PC-9 (cell line): ENCODE measurements at places on chromosomes 11 and 22. TPM values are rescaled to one million over a fixed set of nuclear protein-coding genes. Genes with fewer than 3 reads are reported as not detected.
A peak's percentile ranks its signal among the peaks of the same experiment; 100 is the strongest.

GRCh38 chr11:73538381-73538872, 59.5 kb downstream of the FAM168A start:
- H3K36me3 ChIP-seq, result no peaks in the 10 kb centered on the region
- no peak overlapping the region for H3K27ac ChIP-seq
- no peak for DNase-seq
- no peaks in the 10 kb centered on the region for H3K27me3 ChIP-seq
- H3K4me3 ChIP-seq, result no peak overlapping the region

DNA sequence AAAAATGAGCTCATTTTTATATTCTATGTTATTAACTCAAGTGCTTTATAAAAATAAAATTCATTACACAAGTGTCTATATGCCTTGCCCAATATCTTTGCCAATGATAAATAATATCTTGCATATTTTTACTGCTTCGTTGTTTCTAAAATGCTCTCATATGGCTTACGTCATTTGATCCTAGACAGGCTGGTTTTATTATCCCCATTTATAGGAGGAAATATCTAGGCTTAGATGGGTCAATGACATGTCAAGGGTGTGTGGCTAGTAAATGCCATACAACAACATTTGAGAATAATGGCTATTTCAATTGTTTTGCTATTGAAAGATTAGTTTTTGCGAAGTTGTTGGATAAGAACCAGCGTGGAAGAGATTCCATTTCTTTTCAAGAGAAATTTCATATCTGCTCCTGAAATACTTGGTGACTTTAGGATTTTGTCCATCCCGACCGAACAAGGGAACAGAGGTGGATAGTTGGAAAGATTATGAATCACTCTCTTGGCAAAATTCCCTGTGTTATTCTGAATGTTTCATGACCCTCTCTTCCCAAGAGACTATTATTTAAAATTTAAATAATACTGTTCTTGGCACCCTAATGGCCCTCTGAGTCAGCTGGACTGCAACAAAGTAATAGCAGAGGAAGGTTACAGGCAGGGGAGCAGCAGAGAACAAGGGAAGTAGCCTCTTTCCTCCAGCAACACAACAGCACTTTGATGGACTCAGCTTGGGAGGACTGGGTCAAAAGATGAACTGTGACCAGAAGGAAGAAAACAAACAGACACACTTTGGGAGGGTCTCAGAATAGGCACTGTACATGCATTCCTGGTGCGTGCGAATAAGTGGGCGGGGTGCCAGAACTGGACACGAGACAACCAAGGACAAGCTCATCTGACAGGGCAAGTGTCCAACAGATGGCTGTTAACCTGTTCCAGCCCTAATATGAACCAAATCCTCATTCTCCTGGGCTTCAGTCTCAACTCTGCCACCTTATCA, 94.5 kb downstream of the ME3 start:
- H3K36me3 ChIP-seq, result no peaks in the 10 kb centered on the region
- DNase-seq, result peak; percentile 71
- H3K27ac ChIP-seq, result no peak overlapping the region

DNA sequence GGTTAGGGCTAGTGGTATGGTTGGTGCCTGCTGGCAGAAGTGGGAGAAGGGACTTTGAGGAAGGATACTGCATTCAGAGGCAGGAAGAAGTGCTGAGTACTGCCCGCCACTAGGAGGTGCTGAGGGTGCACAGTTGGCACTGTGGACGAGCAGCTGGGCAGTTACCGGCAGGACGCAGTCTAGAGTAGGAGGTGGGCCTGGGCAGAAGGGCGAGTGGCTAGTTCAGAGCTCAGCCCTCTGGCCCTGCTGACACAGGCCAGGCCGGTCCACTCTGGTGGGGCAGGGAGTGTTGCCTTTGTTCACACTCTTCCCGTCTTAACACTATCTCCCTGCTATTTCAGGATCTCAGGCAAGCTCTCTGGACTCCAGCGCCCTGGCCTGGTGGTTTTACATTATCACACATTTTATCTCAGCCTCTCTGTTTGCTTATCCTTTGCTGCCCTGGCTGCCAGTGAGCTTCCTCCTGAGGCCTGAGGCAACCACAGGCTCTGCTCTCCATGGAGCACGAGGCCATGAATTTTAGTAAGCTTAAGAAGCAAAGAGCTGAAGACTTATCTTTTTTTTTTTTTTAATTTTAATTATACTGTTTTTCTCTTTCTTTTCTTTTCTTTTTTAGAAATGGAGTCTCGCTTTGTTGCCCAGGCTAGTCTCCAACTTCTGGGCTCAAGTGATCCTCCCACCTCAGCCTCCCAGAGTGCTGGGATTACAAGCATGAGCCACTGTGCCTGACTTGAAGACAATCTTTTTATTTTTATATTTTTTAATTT, 26.9 kb downstream of the SNAP29 start:
- H3K27ac ChIP-seq, result 0 out of 2 replicates have a peak overlapping the region, but pooled peaks have one; percentile 42
- DNase-seq, result peak; percentile 85
- H3K27me3 ChIP-seq, result no peaks in the 10 kb centered on the region
- no peaks in the 10 kb centered on the region; the same call in 1 of the 2 replicates for H3K36me3 ChIP-seq

- peaks cover 55% of the 10 kb centered on the region for H3K27me3 ChIP-seq
- no peaks in the 10 kb centered on the region for H3K36me3 ChIP-seq
- H3K27ac ChIP-seq, result no peak overlapping the region
- H3K4me1 ChIP-seq, result no peaks in the 10 kb centered on the region
- no peak for DNase-seq
These were observed 22.5 kb downstream of the TP53I11 start for GRCh38 chr11:44928144-44928543.

DNA sequence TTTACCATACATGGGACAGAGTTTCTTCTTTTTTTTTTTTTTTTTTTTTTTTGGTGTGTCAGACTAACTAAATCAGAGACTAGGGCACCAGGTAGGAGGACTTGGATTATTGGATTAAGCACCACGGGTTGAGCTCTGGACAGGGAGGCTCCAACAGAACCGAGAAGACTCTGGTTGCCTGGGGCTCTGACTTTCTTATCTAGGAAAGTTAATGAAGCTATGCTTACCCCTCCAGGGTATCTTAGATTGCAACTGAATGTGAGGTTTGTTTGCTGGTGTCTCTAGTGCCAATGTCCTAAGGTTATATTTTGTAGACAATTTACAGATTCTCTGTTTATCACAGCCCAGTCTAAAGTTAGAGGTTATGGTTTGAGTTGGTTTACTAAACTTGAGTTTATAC, 18.1 kb downstream of the ETS1 start:
- no peak overlapping the region for H3K4me3 ChIP-seq
- no peaks in the 10 kb centered on the region for H3K27me3 ChIP-seq
- peaks cover 11% of the 10 kb centered on the region; the same call in 1 of the 2 replicates for H3K4me1 ChIP-seq
- no peak for DNase-seq
- no peak overlapping the region for H3K27ac ChIP-seq
- H3K36me3 ChIP-seq, result no peaks in the 10 kb centered on the region

- H3K27ac ChIP-seq, result peak overlapping the region; percentile 84
- H3K4me3 ChIP-seq, result peak overlapping the region; percentile 18; the same call in 1 of the 2 replicates
- peaks cover 88% of the 10 kb centered on the region for H3K4me1 ChIP-seq
These were observed 10.4 kb upstream of the CDC42BPG start for GRCh38 chr11:64854534-64855502.

DNA sequence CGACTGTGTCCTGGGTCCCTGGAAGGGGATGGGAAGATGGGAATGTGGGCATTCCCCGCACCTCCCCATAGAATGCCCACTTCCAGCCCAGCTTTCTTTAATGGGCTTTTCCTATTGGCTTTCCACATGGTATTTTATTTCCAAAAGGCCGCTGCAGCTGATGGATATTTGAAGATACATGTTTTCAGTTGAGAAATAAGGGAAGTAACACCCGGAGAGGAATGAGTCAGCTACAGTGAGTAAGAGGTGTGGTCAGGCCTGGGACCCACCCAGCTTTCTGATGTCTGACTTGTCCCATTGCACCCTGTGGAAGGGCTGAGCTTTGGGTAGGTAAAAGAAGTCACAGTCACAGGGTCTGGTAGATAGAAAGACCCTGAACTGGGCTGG, 476.9 kb downstream of the MIAT start:
- H3K36me3 ChIP-seq, result no peaks in the 10 kb centered on the region
- H3K4me3 ChIP-seq, result peak overlapping the region; percentile 34; the same call in 1 of the 2 replicates
- peak overlapping the region; percentile 85 for H3K27ac ChIP-seq
- H3K27me3 ChIP-seq, result no peaks in the 10 kb centered on the region
- peak; percentile 88 for DNase-seq

DNA sequence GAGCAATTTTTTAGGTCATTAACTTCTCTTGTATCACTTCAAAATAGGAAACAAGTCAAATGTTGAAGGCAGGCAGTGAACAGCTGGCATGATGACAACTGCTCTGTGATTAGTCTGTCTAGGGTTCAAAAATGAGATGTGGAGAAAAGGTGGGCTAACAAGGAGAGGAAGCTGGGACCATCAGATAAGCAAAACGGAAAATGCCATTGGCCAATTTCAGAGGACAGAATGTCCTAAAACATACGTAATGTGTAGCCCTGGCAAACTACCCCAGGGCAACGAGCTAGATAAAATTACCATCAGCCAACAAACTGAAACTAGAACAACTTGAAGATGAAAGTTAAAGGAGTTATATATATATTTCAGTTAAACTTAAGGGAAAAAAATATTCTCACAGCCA, 93.2 kb downstream of the RELT start:
- no peak for DNase-seq
- H3K4me1 ChIP-seq, result no peaks in the 10 kb centered on the region
- no peak overlapping the region for H3K4me3 ChIP-seq
- no peak overlapping the region for H3K27ac ChIP-seq

DNA sequence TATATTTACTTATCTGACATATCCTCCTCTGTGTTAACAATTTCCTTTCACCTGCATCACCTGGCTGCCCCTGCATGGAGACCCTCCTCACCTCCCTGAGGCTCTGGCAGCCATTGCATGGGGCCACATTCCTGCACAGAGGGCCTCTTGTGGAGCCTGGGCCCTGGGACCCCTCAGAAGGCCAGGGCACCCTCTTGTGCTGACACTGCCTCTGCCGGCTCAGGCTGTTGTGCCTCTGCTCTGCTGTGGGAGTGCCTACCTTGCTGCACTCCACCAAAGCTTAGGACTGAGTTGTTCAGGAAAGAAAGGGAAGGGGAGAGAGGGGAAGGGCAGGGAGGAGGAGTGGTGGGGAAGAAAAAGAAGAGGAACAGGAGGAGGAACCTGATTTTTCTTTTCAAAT, 194.5 kb downstream of the ADAMTS15 start:
- DNase-seq, result no peak
- no peaks in the 10 kb centered on the region for H3K27me3 ChIP-seq
- H3K27ac ChIP-seq, result no peak overlapping the region
- H3K4me1 ChIP-seq, result peaks cover 15% of the 10 kb centered on the region

DNA sequence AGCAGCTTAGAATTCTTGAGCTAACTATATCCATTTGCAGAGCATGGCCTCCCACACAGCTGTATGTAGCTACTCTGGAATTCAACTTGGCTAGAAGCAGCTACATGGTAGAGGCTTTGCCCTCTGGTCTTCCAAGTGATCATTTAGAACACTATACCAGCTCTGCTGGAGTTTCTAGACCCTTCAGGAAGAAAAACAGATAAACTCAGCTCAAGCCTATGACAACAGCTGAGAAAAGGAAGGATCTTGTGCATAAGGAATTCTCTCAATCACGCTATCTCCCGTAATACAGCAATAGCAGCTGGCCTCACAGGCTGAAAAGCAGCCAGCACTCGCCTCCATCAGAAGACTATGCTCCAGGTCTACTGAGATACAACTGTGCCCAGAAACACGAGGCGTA, 50.6 kb upstream of the APOA1 start:
- H3K27me3 ChIP-seq, result no peaks in the 10 kb centered on the region
- H3K36me3 ChIP-seq, result no peaks in the 10 kb centered on the region
- no peak overlapping the region for H3K27ac ChIP-seq
- no peak for DNase-seq
- H3K4me1 ChIP-seq, result no peaks in the 10 kb centered on the region

DNA sequence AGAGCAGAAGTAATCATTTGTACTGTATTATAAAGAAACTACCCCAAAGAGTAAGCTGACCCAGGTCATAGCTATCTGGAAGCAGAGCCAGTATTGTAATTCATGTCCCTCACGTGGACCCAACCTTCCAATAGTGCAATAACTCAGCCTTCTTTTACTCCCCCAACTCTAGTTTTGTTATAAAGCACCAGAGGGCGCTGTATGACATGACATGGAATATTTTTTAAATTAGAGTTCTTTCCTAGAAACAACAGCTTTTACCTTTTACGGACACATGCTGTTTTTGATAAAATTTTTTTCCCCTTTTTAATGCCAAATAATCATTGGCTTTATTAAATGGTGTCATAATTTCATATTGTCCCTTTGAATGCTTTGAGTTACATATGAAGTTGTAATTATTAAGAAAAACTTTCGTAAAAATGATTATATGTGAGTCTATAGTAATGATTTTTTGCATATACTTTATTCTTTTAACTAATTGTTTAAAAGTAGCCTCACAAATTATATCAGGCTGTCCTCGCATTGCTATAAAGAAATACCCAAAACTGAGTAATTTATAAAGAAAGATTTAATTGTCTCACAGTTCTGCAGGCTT, 76.9 kb downstream of the DKK3 start:
- H3K4me1 ChIP-seq, result no peaks in the 10 kb centered on the region
- DNase-seq, result no peak
- H3K27ac ChIP-seq, result no peak overlapping the region
- no peak overlapping the region for H3K4me3 ChIP-seq
- 0 out of 2 replicates have a peak, but pooled peaks cover 5% of the 10 kb centered on the region for H3K36me3 ChIP-seq

GRCh38 chr11:12507391-12507790, 130.0 kb downstream of the PARVA start:
- H3K27me3 ChIP-seq, result no peaks in the 10 kb centered on the region
- no peaks in the 10 kb centered on the region for H3K4me1 ChIP-seq
- no peak overlapping the region for H3K27ac ChIP-seq
- H3K36me3 ChIP-seq, result no peaks in the 10 kb centered on the region
- H3K4me3 ChIP-seq, result no peak overlapping the region

DNA sequence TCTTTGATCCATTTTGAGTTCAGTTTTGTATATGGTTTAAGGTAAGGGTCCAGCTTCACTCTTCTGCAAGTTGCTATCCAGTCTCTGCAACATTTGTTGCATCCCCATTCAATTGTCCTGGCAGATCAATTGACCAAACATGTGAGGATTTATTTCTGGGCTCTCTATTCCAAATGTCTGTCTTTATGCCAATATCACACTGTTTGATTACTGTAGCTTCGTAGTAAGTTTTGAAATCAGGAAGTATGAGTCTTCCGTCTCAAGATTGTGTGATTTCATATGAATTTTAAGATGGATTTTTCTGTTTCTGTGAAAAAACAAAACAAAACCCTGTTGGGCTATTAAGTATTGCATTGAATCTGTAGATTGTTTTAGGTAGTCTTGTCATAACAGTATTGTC, 17.0 kb downstream of the APLP2 start:
- 0 out of 2 replicates have a peak, but pooled peaks cover 5% of the 10 kb centered on the region for H3K36me3 ChIP-seq
- H3K4me3 ChIP-seq, result no peak overlapping the region
- H3K27ac ChIP-seq, result no peak overlapping the region
- 0 out of 2 replicates have a peak, but pooled peaks cover 4% of the 10 kb centered on the region for H3K4me1 ChIP-seq
- no peaks in the 10 kb centered on the region for H3K27me3 ChIP-seq

Gene TRIM66
- total RNA-seq, result 16.1 and 17.0 TPM in 2 replicates
